ENCODE measurements at places on chromosomes 4 and X.

- no peak for DNase-seq
Observed at GRCh38 chr4:84673475-84674240, 90.7 kb downstream of the CDS1 start.

DNA sequence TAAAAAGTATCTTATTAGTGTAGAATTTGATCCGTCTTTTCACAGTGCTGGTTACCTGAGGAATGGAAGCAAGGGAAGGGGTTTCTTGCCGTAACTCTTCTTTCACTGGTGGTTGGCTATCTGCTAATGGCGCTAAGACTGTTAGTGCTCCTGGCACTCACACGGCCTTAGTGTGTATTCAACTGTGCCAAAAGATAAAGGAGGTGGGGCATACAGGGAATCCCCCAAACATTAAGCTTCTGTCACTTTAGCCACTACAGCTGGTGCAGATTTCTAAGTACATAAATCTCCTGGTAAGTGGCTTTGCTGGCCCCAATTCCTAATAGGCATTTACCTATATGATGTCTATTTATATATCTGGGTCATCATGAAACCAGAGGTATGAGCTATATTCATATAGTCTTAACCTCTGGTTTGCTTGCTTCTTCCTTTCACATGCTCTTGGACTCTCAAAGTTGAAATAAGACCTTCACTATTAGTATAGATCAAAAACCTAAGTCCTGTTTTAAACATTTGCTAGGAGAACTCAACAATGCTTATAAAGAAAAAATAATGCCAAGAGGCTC is 95.1 kb downstream of the TSPAN7 start:
- DNase-seq: no peak

DNA sequence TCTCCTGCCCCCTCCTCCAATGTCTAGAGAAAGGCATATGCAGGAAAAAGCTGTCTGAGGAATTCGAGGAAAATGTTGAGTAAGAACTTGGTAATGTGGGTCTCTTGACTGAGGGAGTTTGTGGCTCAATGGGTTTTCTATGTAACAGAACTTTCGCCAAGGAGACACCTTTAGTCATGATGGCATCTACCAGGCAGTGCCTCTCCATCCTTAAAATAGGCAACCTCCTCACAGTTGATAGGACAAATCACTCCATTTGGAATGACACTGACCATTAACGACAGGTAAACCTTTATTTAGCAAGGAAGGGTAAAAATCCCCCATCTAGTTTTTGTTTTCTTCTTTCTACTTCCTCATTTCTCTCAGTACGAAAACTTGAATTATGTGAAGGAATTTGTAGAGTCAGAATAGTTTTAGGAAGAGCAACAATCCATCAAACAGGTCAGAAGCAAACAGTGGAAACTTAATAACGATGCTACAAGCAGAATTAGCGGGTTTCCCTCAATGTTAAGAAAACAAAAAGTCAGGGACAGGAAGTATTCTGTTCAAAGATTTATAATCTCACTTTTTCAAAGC is 2.7 kb downstream of the GSX2 start:
- no peak for DNase-seq

DNA sequence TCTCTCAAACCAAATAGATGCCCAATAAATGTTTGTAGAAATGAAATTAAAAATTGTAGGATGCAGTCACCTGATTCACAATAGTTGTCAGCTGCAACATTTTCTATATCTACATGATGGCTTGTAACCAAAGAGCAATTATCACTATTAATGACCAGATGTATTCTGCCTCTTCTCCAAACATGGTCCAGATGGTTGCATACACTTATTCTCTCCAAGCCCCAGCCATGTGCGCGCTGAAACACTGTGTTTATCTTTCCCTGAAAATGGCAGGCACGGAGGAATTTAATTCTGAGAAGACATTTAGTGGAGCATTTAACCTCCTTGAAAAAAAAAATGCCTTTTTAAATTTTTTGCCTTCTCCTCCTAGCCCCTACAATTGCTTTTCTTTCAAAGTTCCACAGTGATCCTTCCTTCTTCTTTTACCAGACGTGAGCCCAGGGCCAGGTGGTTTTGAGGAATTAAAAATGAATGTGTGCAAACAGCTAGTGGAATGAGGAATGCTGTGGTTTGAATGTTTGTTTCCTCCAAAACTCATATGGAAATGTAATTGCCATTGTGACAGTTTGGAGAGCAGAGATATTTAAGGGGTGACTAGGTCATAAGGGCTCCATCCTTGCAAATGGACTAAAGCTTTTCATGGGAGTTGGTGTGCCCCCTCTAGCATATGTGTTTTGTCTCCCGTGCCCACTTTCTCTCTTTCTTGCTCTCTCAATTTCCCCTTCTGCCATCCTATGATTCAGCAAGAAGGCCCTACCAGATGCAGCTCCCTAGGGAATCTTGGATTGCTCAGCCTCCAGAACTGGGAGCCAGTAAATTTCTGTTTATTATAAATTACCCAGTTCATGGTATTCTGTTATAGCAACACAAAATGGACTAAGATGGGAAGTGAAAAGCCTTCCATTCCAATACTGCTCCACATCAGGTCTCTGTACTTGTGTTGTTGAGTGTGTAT is 136.0 kb downstream of the GABRB1 start:
- no peak for DNase-seq

DNA sequence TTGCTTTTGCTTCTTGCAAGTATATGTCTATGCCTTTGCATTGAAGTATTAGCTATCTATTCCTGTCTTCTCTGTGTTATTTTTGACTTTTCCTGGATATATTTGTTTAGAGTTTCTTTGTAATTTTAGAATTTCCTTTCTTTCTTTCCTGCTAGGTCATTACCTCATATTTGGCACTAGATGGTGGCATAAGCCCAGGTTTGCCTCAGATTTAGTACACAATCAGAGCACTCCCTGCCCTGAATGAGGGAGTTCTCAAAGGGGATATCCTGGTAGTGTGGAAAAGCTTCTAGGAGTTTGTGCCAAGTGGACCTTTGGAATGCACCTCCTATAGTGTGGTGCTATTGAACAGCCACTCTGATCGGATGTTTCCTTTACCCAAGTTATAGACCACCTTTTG is 181.6 kb downstream of the UGT8 start:
- no peak for DNase-seq

- DNase-seq: no peak
Observed at GRCh38 chrX:56319165-56319564, 87.0 kb downstream of the KLF8 start.

GRCh38 chr4:66949419-66949818 is 595.9 kb downstream of the CENPC start:
- no peak for DNase-seq

DNA sequence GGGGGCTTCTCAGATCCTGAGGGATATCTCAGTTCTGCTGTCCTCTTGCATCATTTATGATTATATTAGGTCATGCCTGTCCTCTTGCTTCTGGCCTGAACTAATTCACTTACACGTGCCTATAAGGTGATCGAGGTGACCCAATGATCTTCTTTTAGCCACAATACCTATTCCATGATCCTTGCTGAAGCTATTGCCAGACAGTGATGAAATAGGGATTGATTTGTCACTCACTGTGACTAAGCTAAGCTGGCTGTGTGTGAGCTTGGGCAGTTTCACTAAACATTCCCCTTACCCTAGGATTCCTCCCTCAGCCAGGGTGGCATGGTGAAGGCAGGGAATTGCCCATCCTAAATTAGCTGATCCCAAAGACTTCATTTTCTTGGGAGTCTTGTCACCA is 19.0 kb downstream of the HADH start:
- no peak for DNase-seq

DNA sequence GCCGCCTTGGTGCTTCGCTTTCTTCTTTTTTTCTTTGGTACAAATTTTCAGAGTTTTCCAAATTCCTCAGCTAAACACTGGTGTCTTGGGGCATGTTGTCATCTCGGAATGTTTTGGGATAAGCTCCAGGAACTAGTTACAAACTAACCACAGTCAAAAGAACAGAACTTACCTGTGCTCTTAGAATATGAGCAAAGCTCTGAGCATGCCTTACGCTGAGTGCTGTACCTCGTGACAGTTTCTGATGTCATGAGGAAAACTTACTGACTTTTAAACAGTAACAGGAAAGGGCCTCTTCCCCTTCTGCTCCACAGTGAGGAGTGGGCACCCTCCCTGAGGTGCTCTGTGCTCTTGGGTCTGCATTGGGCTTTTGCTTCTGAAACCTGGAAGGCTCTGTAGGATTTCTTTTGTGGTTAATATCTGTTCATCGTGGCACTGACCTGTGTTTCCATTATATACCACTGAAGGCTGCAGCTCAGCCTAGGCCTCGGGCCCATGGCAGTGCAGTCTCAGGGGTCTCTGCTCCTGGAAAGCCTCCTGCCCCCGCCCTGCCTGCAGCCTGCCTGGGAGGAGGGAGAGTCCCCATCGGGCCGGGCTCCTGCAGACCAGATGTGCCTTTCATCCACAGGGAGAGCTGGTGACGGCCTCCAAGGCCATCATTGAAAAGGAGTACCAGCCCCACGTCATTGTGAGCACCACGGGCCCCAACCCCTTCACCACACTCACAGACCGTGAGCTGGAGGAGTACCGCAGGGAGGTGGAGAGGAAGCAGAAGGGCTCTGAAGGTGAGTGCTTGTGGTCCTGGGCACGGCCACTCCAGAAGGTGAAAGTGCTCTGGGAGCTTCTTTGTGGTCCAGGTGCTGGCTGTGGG is 48.7 kb downstream of the NOP14 start:
- DNase-seq: no peak

GRCh38 chr4:112007391-112007790 is 137.9 kb upstream of the FAM241A start:
- no peak for DNase-seq

Measured in WTC11 (cell line).